ENCODE measurements at places on chromosomes 5 and 9.

- no peak for DNase-seq
These were observed 37.4 kb downstream of the WWC1 start for GRCh38 chr5:168328814-168329213.

DNA sequence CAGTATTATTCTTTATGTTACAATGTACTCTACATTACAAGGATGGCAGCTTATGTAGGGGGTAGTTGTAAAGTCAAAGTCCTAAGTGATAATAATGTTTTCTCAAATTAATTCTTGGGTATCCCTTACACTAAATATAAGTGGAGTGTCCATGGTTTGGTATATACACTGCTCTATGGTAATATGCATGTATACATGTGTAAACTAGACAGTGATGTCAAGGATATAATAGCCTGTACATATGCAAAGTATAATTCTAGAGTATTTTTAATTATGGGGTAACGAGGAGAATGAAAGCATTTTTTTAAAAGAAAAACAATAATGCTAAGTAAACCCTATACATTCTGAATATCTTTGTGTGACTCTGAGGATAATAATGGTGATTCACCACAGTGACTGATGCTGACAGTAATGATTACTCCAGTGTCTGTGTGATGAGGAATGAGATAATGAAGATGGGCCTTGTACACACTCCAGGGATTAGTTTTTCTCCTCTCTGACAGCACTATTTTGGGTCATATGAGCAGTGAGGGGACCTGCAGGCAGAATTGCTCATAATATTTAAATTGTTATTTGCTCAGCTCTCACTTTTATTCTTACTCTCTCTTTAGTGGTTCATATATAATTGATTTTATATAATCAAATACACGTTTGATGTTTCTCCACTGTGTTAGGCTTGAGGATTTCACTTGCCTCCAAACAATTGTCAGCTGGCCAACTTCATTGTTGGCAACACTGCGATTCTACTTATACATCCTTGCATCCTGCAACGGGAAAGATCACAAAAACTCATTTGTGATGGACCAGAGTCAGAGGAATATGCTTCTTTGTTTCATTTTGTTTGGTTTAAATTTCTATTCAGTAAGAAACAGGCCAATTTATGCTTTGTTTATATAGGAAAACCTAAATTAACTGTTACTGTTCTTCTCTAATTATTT is 88.2 kb downstream of the NREP start:
- no peak for DNase-seq

GRCh38 chr9:133602277-133602676 is 6.9 kb downstream of the FAM163B start:
- DNase-seq, result no peak

- no peak for DNase-seq
These were observed 10.9 kb upstream of the TMEM161B start for GRCh38 chr5:88279584-88279983.

- no peak for DNase-seq
These were observed 37.7 kb upstream of the PLEKHG4B start for GRCh38 chr5:54175-54730.

- DNase-seq, result no peak
These were observed 61.1 kb upstream of the PSD2 start for GRCh38 chr5:139734539-139734916.

- no peak for DNase-seq
These were observed 1.2 kb upstream of the ENTREP1 start for GRCh38 chr9:69323861-69324260.

- no peak for DNase-seq
These were observed 244.8 kb upstream of the IRX2 start for GRCh38 chr5:2996248-2996647.

- no peak for DNase-seq
These were observed 49.7 kb downstream of the RECK start for GRCh38 chr9:36086442-36086841.

GRCh38 chr9:112743216-112743836 is 7.2 kb upstream of the SNX30 start:
- no peak for DNase-seq

- DNase-seq, result no peak
These were observed 581.5 kb downstream of the CCDC171 start for GRCh38 chr9:16134351-16134750.

GRCh38 chr5:102638912-102639652 is 116.0 kb upstream of the PAM start:
- DNase-seq, result no peak

DNA sequence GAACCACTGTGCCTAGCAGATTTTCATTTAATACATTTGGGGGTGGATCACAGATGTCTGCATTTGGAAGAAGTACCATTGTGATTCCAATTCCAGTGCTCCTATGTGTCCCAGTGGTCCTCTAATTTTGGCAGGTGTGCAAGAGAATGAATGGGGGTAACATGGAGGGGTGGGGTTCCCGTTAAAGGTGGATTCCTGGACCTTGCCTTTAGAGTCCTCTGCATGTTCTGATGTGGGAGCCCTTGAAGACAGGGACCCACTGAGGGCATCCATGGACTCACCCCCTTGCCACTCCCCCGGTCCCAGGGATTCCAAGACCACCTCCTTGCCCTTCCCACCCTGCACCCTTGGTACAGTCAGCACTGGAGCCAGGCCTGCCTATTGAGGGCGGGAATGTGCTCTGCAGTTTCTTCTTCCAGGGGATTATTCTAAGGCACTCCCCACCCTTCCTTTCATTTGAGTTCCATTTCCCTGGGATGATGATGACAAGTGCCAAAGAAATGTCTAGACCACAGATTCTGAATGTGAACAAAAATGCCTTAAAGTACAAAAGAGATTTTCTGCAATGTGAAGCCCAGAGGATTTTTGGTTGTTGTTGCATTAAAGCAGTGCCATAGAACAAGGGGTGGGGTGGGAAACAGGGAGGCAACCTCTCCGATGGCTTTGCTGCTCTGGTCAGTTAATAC is 119.4 kb upstream of the PTCH1 start:
- DNase-seq, result no peak

- peak; percentile 71 for DNase-seq
These were observed 18.3 kb downstream of the UGCG start for GRCh38 chr9:111914749-111915424.

DNA sequence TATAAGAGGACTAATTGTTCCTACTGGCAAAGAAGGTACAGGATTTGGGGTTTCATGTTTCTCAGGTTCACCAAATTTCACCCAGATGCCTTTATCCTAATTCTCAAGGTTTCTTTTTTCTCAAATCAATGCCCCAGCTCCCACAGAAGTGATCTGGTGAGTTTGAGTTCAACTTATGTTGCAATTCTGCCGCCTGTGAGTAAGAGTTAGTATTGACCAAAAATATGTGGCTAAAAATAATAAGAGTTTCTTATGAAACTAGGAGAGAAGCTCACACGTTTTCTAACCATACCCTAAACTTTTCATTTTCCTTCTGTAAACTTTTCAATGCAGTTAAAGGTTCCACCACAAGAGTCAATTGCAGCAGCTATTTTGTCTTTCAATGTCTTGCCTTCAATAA is 15.1 kb downstream of the SLCO6A1 start:
- DNase-seq, result no peak

DNA sequence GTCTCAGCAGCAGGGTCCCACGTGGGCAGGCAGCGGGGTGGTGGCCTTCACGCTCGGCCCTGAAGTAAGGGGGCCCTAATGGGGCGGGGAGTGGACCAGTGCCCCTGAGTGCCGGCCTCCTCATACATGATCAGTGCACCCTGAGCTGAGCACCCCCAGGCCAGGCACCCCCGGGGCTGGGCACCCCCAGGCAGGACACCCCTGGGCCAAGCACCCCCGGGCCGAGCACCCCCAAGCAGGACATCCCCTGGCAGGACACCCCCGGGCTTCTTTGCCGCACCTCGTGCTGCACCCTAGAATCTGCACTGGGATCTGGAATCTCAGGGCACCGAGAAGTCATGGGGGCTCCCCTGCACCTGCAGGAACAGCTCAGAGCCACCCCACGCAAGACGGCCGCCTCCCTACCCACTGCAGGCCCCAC is 51.4 kb downstream of the EXD3 start:
- no peak for DNase-seq

DNA sequence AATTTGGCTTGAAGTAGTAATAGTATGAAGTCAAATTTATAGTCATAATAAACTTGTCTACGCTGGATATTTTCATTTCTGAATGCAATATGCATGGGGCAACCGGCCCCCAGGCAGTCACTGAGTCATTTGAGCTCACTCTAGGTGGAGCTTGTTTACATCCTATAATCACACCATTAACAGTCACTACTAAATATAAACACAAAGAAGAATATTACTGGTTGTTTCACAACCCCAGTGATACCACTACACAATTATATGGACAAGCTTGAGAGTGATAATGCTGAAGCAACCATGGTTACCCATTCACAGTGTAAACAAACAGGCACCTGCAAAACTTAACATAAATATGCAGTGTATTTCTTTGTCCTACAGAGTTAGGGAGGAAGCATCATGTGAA is 68.7 kb downstream of the MARCHF3 start:
- DNase-seq, result peak; percentile 71
